K562 (cell line): ENCODE measurements at places on chromosomes 2 and 18. TPM values are rescaled to one million over a fixed set of nuclear protein-coding genes. Genes with fewer than 3 reads are reported as not detected.

- H3K4me3 ChIP-seq, result no peak overlapping the region
- no peaks in the 10 kb centered on the region; the same call in 1 of the 2 replicates for H3K4me1 ChIP-seq
- H3K27ac ChIP-seq, result no peak overlapping the region
- no peaks in the 10 kb centered on the region for H3K36me3 ChIP-seq
- no peaks in the 10 kb centered on the region for H3K27me3 ChIP-seq
Measured at GRCh38 chr2:61984682-61985081, 79.2 kb downstream of the COMMD1 start.

- H3K27me3 ChIP-seq, result no peaks in the 10 kb centered on the region
- no peak for DNase-seq
- H3K36me3 ChIP-seq, result no peaks in the 10 kb centered on the region
- no peaks in the 10 kb centered on the region for H3K4me1 ChIP-seq
Measured at GRCh38 chr18:56458770-56459712, 179.4 kb downstream of the TXNL1 start.

DNA sequence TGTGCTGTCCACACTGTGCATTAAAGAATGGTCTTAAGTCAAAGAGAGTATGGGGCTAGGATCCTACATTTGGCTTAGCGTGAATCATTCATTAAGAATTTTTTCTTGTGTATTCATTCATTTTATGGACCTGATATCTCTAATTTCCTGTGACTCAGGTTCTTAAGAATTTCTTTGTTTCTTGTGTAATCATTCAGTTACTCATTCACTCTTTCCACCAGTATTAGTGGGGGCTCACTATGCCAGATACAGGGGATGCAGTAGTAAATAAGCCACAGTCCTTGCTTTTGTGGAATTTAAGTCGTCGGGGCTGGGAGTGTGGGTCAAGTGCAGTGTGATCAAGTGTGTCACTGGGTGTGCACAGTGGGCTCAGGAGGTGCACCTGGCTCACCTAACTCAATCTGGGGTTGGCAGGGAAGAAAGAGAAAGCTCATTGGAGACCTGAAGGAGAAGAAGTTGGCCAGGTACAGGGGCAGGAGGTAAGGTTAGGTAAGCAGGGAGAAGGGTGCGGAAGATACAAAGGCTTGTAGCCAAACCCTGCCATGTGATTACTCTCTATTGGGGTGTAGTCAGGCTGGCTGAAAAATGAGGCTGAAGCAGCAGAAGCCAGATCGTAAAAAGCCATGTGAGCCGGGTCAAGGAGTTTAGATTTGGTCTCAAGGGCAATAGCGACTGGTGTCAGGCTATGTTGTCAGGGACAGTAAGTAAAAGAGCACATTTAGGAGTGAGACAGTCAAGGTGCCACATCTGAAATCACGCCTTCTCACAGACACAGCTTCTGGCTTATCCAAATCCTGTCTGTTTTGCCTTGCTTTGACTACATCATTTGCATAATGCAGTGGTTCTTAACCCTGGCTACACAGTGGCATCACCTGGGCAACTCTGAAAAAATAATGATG is 67.2 kb downstream of the KCTD1 start:
- no peak overlapping the region for H3K27ac ChIP-seq
- H3K4me3 ChIP-seq, result no peak overlapping the region
- no peaks in the 10 kb centered on the region for H3K4me1 ChIP-seq
- no peaks in the 10 kb centered on the region for H3K36me3 ChIP-seq

DNA sequence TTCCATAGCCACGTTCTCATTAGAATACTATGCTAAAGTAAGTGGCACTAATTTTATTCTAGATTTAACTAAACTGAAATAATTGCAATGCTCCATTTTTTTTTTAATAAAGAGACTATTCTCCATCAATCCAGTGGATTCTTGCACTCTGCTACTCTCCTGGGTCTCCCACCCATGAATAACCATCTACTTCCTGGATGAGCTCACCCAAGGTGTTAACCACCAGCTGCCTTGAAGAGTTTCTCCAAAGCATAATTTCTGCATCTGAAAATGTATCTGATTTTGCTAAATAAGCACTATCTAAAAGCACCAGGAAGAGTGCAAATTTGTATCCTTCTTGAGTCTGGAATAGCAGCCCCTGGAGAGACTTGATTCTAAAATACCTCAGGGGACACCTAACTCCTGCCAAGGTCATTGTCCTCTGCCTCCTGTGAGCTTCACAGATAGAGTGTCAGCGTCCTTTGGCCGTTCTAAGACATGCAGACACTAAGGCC is 41.6 kb upstream of the SH3BP4 start:
- no peak for DNase-seq
- no peak overlapping the region for H3K4me3 ChIP-seq
- H3K27ac ChIP-seq, result no peak overlapping the region
- H3K36me3 ChIP-seq, result no peaks in the 10 kb centered on the region

DNA sequence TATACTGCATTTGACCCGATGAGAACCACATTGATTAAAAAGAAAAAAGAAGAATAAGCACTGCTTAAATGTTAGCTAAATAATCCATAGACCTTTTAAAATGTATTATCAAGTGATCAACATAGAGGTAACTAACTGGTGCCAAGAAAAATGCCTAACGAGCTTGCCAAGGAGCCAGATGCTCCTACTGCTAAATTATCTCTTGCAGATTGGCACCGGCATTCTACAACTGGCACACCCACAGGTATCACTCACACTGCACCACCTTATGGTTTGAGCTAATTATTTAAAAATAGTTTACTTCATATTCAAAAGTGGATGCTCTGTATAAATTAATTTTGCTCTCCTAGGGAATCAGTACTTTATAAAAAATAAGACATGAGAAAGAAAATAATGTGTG is 341.6 kb upstream of the CDH7 start:
- H3K4me3 ChIP-seq, result no peak overlapping the region
- no peaks in the 10 kb centered on the region for H3K4me1 ChIP-seq
- no peaks in the 10 kb centered on the region for H3K36me3 ChIP-seq
- no peak for DNase-seq

The ZNF519 gene
- 7.9 and 14.4 TPM in 2 replicates for polyA plus RNA-seq
